GM23338 (cell line): ENCODE measurements at places on chromosomes 1 and 21.

- no peak for DNase-seq
These were observed 16.0 kb upstream of the PIGV start for GRCh38 chr1:26771643-26772321.

DNA sequence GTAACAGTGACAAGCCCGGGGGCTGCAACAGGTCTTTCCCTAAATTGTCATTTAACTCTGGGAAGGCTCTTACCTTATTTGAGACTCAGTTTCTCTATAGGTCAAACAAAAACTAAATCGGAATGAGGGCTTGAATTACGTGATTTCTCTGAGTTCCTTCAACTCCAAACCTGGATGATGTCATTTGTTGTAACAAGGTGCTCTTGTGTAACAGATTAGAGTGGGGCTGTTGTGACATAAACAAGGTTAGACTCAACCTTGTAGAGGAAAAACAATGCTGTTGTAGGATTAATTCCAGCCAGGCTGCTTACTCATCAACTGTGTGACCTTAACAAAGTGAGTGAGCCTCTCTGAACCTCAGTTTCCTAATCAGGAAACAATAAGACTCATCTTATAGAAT, 74.4 kb downstream of the SUSD4 start:
- DNase-seq = no peak

DNA sequence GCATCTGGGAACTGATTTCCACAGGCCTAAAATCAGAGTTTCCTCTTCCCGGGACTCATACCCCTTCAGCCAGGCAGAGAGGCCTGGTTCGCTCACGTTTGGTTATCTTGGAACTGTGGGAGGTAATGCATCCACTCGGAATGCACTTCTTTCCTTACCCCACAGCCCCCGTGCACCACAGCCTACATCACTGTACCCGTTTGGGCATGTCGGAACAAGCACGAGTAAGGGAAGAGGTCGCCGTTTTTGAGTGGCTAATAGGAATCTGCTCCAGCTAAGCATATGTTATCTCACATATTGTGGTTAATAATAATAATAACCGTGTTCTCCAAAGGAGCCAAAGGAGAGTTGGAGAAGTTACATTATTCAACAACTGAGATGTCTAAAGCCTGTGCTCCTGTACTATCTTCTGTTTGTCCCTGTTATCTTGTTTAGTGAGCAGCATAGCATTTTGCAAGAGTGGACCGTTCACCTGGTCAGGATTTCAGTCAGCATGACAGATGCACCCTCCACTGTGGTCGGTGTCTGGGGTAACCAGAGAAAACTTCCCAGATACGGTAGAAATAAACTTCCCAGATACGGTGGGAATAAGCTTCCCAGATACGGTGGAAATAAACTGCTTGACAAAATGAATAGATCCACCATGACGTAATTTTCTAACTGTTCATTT, 198.6 kb downstream of the SDCCAG8 start:
- no peak for DNase-seq

GRCh38 chr1:2945821-2946231, 75.4 kb upstream of the ACTRT2 start:
- no peak for DNase-seq

DNA sequence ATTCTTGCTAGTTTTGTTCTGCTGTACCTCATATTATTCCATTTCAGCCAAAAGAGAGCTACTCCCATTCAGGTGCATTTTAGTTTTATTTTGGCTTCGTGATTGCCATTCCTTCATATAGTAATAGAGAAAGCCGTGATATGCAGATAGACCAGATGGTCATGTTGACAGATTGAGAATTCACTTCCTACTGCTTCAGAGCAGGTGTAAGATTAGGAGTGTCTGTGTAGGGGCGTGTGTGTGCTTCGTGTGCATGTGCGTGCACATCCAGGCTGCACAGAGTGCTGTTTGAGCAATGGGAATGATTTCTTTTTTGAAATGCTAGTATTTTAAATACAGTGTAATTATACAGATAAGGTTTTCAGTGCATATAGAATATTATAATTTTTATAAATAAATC, 10.3 kb downstream of the NFIA start:
- no peak for DNase-seq

- DNase-seq = peak; percentile 77
These were observed 15.6 kb upstream of the TTLL10 start for GRCh38 chr1:1157914-1158710.

DNA sequence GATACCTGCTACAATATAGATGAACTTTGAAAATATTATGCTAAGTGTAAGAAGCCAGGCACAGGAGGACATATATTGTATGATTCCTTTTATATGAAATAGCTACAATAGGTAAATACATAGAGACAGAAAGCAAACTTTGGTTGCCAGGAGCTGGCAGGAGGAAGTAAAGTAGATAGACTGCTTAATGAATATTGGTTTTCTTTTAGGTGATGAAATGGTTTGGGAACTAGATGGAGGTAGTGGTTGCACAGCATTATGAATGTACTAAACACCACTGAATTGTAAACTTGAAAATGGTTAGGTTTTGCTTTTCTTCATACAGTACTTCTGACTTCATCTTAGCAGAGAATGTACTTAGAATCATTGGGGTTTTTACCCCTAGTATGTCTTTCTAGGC, 21.5 kb downstream of the ABCB10 start:
- DNase-seq = peak; percentile 12

DNA sequence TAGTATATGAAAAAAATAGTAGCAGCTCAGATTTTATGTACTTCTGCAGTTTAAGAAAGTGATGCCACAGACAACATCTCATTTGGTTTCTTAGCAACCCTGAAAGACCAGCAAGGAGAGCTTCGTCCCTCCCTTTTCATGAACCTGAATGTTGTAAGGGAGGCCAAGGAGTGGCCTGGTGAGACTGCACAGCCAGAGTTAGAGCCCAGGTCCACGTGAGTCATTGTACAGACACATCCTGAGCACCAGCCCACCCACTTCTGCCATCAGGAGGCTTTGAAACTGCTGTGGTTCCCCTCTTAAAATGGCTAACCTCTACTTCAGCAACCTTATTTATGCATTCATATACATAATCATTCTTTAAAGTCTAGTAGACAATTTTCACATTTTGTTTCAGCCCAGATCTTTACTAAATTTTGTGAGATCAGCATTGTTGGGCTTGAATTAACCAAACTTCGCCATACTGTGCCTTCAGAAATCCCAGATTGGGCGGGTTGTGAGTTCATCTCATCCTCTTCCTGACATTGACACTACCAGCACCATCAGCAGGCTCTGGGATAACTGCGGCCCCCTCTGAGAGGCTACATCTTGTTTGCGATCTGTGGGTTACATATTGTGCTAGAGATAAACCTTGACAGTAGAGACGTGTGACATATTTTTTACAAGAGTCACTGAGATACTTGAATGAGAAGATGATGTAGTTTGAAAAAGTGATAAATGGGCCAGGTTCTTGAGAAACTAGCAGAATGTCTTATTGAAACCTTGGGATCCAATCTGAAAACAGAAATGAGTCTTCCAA, 106.7 kb downstream of the CAMTA1 start:
- no peak for DNase-seq

DNA sequence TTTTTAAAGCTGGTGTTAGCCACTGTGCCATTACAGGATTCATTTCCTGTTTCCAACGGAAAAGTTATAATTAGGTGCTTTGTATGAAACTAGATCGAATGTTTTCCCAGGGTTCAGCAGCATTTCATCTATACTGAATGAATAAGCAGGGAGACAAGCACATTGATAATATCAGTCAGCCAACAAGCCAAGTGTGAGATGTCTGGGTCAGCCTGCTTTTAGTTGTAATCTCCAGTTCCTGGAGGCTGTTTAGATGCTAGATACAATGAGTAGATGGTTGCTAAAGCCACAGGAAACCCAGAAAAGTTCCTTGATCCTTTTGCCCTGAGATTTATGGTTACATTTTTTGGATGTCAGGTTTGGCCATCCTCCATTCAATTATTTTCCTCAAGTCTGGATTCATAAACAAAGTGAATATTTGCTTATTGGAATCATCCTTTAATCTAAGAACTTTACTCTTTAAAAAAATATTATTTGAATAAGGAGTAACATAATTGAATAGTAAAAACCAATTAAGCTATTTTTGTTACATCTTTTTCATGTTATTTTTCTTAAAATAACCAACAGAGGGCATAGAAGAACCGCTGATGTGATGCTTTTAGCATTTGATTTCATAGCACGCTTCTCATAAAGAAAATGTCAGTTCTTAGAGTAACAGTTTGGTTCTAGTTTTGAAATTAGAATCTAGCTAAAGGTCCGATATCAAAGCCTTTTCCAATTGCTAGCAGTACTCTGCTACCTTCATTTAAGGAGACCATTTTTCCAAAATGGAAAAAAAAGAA, 76.6 kb downstream of the HSPA13 start:
- no peak for DNase-seq

GRCh38 chr1:100960098-100960497, 64.2 kb downstream of the SLC30A7 start:
- DNase-seq = no peak

GRCh38 chr21:31752352-31752751, 20.4 kb upstream of the SCAF4 start:
- no peak for DNase-seq

DNA sequence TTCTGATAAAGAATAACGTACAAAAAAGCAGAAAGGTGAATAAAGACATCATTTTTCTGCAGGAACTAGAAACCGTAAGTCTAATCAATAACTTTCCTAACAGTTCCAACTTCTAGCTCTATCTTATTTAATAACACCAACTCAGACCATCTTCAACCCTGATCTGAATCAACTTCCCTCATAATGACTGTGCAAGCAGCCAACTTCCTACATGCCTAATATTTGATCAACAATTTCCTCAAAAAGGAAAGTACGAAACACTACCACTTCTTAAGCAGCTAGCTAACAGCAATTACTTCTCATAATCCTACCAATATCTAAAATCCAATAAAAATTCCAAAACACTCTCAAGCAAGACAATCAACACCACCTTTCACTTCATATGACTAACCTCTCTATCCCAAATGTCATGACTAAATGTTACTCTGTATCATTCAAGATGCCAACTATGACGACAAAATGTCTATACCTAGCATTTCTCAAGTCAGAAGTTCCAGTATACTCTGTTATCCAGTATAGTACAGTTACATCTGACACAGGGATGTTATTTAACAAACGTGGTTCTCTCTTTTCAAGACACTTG, 1.7 kb downstream of the COP1 start:
- DNase-seq = no peak

- DNase-seq = no peak
These were observed 93.2 kb downstream of the KCNJ15 start for GRCh38 chr21:38349977-38350376.

DNA sequence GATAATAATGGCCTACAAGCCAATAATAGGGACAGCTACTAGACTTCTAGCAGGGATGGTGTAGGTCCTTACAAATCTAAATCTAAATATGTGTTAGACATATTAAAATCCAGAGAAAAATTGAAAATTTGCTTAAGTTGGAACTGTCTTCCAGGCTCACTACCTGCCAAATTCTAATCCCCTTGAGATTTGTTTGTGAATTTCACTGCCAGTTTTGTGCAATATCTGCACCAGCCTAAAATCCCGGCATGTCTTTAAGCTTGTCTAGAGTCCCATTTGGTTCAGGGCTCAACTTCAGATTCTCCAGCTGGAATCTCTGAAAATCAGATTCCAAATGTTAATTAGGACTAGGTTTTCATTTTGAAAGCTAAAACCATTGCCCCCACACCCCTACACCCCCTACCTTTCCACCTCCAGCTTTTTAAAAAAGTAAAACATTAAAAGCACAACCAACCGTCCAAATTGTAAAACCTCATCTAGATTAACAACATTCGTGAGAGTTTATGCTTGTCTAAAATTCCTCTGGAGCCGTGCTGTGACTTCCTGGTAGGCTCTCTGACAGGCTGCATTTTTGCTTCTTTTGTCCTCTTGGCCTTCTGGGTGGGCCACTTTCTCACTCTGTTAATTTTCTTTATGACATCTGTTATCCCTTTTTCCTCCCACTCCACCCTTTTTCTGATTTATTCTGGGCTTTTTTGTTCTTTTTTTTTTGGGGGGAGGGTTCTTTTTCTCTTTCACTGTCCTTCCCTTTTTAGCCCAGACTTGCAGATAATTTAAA, 348.7 kb downstream of the PAPPA2 start:
- peak; percentile 63 for DNase-seq

DNA sequence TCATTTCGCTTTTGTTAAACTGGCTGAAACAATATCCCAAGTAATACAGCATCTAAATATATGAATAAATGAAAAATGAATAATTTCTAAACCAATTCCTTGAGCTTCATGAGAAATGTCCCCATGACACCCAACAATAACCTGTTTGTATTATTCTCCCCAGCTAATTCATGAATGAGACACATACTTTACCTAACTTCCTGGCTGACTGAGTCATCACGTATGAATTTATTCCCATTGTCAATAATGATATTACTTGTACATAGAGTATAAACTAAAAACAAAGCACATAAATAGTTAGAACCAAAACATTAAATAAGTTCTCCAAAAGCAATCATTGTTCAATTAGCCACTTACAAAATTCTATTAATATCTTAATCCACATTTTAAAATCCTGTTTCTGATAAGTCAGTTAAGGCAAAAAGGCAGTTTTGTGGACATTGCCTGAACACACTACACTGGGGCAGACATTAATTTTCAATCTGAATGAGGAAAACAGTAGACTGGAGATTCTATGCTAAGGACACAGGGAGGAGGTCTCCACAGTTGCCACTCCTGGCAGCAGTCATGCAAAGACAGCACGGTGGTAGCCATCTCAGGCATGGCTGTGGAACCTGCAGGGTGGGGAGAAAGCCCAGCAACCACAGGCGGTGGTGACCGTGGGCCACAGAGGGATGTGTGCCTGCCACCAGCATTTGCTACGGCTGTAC, 48.2 kb downstream of the SLC9C2 start:
- no peak for DNase-seq

GRCh38 chr1:82625537-82625936, 824.8 kb downstream of the ADGRL2 start:
- DNase-seq = peak; percentile 1

DNA sequence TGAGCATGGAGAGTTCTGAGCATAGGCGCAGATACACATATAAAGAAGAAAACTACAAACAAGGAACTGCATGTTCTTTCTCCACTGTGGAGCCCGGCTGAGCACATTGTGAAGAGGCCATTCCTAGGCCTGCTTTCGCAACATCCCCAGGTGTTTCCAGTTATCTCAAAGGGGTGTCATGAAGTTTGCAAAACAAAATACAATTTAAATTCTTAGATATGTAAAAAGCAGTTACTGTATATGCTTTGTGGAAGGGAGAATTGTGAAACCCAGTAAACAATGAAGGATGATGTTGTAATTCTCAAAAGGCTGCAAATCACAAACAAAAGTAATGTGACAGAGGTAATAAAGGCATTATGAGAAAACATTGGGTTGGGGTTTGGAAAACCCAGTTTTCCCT, 98.6 kb upstream of the ZNF644 start:
- peak; percentile 43 for DNase-seq

- DNase-seq = no peak
These were observed 15.5 kb downstream of the SLC2A1 start for GRCh38 chr1:42943166-42943565.
